ENCODE measurements at places on chromosomes 2 and 18.

GRCh38 chr18:26864658-26865057 lies 849 bp downstream of the AQP4 start:
- no peak for DNase-seq

GRCh38 chr2:120654381-120655134 lies 81.1 kb upstream of the GLI2 start:
- DNase-seq, result no peak

DNA sequence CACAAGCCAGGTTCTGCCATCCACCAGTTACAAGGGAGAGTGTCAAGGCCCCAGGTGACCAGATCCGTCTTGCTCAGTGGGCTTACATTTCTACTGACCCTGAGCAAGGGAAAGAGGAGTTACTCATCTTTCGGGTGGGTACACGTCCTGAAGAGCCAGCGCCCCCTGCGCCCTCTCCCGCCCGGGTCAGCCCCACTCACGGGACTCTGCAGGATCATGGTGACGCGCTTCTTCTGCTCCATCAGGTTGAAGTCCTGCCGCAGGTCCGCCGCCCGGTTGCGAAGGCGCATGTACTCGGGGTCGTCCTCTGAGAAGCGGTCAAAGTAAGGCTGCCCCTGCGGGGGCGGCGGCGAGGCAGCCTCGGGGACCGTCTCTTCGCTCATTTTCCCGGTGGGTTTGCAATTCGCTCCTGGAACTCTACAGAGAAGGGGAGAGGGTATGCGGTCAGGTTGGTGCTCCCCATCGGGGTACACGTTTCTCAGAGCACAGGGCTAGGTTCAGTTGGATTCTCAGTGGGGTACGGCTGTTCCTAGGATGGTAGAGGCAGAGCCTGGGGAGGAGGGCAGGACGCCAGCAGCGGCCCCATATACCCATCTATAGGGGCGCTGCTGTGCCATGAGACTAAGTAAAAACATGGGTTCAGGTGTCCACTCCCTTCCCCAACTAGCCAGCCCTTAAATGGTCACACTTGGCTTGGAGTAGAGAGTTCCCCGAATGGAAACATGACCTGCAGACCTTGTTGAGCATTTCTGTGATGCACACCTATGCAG lies 61.8 kb downstream of the ADD2 start:
- no peak for DNase-seq

DNA sequence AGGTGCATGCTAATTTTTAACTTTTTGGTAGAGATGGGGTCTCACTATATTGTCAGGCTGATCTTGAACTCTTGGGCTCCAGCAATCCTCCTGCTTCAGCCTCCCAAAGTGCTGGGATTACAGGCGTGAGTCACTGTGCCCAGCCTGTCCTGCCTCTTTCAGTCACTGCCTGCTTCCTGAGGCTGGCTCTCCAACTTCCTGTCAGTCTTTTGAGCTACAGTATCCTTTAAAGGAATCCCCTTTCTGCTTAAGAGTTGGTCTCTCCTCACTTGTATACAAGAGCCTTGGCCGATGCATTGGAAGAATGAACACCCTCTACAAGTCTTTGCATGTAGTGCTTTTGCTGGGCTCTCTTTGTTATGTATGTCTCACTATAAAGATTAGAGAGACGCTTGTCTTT lies 88.4 kb upstream of the SMAD2 start:
- DNase-seq, result no peak

GRCh38 chr2:235981631-235982030 lies 186.6 kb downstream of the GBX2 start:
- no peak for DNase-seq

DNA sequence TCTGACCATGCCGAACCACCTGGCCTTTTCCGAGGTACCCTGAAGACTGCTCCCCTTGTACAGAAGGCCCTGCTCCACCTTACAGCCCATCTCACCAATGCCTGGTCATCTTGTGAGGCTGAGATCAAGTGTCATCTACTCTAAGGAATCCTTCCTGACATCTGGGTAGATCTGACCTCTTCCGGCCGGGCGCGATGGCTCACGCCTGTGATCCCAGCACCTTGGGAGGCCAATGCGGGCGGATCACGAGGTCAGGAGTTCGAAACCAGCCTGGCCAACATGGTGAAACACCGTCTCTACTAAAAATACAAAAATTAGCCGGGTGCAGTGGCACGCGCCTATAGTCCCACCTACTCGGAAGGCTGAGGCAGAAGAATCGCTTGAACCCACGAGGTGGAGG lies 2.1 kb upstream of the RIOK3 start:
- no peak for DNase-seq

DNA sequence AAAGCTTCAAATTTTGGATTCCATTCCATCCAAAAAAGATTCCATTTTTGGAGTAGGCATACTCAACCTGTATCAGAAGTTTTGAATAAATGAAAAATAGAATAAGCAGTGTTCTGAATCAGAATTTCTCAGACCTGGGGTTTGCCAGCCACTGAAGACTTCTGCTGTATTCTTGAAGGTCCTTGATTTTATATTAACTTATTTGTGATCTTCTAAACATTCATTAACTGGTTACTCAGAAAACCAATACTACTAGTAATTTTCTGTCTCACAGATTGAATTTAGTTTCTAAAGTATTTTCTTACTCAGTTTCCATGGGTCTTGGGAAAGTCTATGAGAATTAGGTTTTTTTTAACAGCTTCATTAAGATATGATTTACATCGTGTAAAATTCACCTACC lies 60.9 kb downstream of the RIF1 start:
- no peak for DNase-seq

- no peak for DNase-seq
Measured at GRCh38 chr2:69947325-69947931, 14.0 kb downstream of the ASPRV1 start.

- no peak for DNase-seq
Measured at GRCh38 chr2:216486708-216487107, 11.9 kb upstream of the RPL37A start.

- no peak for DNase-seq
Measured at GRCh38 chr18:54382733-54383252, 25.1 kb downstream of the C18orf54 start.

DNA sequence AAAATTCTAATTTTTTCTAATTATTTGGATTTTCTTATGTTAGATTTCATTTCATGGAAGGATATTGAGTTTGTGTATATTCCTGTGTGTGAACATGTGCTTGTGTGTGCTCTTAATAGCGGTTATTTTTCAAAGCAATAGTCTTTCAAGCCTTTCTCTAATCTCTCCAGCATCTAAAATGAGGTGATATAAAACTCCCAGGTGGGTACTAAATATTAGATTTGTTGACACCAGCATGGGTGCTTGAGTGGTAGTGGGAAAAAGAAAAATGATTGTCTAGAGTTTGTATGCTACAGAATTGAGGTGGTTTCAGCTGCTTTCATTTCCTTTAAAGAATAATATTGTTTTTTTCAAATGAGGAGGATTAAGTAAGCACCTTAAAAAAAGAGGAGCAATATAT lies 296.8 kb downstream of the PARD3B start:
- DNase-seq, result no peak

- DNase-seq, result no peak
Measured at GRCh38 chr18:38077229-38077628, 511.6 kb upstream of the CELF4 start.

- no peak for DNase-seq
Measured at GRCh38 chr2:232502911-232503808, 15.5 kb upstream of the ECEL1 start.

- DNase-seq, result no peak
Measured at GRCh38 chr2:112712903-112713584, 7.8 kb upstream of the NT5DC4 start.

- DNase-seq, result no peak
Measured at GRCh38 chr2:101597347-101597944, 100.1 kb upstream of the MAP4K4 start.

DNA sequence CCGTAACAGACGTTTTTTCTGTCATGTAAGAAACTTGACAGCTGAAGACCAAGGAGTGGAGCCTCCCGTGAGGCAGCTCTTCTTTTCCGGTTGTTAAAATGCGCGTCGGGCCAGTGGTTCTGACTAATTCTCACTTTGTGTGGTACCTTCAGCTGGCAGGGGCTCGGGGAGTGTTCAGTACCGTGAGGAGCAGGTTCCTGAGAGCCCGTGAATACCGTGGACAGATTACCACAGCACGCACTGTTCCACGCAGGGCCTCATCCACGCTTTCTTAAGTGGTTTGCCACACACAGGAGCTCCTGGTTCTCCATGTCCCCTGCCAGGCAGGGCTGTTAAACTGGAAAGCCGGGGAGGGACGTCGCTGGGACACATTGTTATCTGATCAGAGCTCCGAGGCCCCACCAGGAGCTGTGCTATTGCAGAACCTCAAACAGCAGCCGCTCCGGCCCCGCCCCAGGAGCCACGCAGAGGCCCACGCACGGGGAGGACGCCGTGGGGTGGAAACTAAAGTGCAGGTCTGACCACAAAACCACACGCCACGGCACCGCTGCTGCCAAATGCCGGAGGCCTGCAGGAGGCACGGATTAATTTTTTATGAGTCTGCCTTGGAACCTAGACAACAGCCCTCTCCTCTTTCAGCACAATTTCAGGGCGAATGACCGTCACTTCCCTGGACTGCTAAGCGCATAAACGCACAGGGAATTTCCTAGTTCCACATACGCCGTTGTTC lies 43.3 kb downstream of the NFATC1 start:
- DNase-seq, result no peak

DNA sequence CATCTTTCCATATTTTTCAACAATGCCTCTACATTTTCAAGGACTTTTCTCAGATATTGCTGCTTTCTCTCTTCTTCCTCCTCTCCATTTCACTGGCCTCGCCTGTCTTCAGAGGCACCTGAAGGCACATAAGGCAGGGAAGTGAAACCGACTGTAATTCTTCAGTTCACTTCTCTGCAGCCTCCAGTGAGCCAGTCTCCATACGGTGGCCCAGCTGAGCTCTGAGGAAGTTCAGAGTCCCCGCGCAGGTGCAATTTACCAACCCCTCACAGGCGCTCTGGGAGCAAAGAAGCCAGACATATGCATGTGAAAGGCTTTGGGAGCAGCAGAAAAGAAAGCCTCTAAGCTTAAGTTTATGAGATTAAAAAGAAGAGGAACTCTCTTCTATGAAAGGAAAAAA lies 12.4 kb downstream of the KLHL14 start:
- DNase-seq, result no peak

DNA sequence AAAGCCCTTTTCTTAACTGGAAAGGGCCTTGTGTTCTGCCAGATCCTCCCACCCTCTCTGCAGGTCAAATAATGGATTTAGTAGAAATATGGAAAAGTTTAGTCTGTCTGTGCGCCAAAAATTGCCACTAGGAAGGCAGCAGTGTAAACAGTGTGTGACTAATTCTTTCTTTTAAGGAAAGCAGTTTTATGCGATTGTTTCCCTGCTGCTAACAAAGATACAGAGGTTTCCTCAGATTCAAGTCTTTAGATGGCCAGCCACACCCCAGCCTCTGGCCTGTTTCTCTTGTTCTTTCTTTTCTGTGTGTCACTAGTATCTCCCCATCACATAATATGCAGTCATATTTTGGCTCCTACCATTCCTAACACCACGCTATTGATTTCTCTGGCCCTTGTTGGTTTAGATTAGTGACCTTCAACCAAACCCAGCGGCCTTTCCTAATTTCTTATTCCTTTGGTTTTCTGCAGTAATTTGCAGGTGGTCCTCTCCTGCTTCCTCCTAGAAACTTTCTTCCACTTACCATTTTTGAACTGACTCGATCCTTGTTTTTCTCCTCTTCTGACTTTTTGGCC lies 157.4 kb downstream of the LTBP1 start:
- no peak for DNase-seq

GRCh38 chr2:71887196-71887595 lies 260.5 kb downstream of the CYP26B1 start:
- no peak for DNase-seq

GRCh38 chr2:150526827-150527226 lies 39.4 kb upstream of the RND3 start:
- DNase-seq, result no peak

DNA sequence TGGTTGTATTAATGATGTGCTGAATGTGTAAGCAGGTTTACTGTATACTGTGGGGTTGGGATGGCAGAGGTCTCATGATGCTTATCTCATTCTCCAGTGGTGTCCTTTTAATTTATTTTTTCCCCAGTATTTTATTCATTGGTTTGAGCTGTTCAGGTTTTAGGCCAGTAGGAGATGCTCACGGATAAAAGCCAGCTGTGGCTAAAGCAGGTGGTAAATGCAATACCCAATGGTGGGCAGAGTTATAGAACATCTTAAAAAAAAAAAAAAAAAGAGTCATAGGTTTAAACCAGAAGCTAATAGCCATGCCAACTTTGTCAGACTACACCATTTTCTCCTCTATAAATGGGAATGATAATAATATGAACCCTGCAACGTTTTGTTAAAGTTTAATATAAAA lies 57.8 kb upstream of the NEUROD1 start:
- no peak for DNase-seq

DNA sequence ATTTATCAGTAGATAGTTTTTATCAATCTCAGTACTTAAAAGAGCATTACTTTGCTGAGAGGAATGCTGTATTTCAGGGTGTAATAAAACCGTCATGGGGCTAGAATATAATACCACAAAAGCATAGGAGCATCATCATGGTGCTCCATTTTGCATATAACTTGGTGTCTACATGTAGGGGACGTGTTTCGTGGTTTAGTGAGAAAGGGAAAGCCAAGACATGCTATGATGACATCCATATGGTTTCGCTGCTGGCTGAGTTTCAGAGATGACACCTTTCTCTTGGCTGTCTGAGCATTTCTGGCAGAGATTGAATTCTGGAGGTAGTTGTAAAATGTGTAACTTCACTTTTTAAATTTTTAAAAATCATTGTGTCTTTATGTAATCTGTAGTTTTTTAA lies 32.4 kb downstream of the WDR43 start:
- no peak for DNase-seq

DNA sequence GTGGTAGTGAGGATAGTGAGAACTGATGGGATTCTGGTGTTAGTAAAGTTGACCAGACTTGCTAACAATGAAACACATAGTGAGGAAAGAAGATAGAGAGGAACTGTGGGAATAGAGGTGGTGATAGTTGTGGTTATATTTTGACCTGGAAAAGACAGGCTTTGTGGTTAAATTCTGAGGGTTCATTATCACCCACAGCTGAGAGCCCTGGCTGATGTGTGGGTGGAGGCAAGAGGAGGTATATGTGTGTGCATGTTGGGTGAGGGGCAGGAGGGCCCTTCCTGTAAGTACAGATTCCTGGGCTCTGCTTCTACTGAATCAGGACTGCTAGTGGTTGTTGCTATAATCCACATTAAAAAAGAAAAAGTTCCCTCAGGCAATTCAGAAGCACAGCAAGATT lies 26.2 kb upstream of the TMEM163 start:
- no peak for DNase-seq

GRCh38 chr18:63730773-63731172 lies 28.0 kb downstream of the SERPINB11 start:
- no peak for DNase-seq

DNA sequence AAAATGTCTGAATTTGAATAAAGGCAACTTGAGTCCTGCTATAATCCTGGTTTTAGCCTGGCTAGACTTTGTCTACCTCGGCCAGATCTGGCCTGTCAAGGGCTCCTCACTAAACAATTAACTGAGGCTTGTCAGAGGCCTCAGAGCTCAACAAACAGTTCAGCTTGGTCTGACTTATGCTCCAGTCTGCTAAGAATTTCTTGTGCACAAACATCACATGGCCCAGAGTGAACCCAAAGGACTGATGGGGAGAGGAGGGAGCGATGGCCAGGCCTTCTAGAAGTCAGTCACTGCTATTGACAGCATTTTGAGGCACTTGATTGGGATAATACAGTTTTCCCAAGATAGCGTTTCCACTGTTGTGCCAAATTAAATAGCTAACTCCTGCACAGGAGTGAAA lies 555.1 kb upstream of the ID2 start:
- no peak for DNase-seq

- no peak for DNase-seq
Measured at GRCh38 chr2:150127995-150128394, 359.5 kb downstream of the RND3 start.
